ENCODE measurements at places on chromosomes 2 and 18.

GRCh38 chr2:197245829-197246804 is 64.5 kb downstream of the ANKRD44 start:
- no peak for DNase-seq

DNA sequence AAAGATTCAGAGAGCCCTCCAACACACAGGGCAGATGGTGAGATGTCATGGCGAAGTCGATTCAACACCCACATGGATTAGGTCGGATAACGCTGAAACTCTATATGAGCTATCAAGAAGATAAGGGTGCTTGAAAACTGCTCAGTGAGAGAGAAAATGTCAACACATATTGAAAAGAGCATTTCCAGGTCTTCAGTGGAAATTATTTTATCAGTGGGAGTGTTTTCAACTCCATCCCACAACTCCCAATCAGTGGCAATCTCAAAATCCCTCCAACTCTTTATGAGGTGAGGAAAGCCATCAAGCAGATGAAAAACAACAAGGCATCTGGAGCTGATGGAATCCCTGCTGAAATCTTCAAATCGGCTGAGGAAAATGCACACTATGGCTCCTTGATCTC is 104.5 kb upstream of the KLHL14 start:
- no peak for DNase-seq

GRCh38 chr2:132387126-132387525 is 29.5 kb upstream of the GPR39 start:
- no peak for DNase-seq

DNA sequence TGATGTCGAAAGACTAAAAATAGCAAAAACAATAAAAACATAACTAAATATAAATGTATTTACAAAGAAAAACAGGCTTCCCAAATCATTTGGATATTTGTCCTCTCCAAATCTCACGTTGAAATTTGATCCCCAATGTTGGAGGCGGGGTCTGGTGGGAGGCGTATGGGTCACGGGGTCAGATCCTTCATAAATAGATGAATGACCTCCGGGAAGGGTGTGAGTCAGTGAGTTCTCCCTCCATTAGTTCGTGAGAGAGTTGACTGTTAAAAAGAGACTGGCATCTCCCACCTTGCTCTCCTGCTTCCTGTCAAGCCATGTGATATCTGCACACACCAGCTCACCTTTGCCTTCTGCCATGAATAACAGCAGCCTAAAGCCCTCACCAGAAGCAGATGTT is 703.0 kb downstream of the TMEM182 start:
- DNase-seq, result no peak

- no peak for DNase-seq
These were observed 134.0 kb upstream of the SERTAD2 start for GRCh38 chr2:64787698-64788097.

GRCh38 chr2:132426656-132427055 is 10.1 kb downstream of the GPR39 start:
- DNase-seq, result no peak

DNA sequence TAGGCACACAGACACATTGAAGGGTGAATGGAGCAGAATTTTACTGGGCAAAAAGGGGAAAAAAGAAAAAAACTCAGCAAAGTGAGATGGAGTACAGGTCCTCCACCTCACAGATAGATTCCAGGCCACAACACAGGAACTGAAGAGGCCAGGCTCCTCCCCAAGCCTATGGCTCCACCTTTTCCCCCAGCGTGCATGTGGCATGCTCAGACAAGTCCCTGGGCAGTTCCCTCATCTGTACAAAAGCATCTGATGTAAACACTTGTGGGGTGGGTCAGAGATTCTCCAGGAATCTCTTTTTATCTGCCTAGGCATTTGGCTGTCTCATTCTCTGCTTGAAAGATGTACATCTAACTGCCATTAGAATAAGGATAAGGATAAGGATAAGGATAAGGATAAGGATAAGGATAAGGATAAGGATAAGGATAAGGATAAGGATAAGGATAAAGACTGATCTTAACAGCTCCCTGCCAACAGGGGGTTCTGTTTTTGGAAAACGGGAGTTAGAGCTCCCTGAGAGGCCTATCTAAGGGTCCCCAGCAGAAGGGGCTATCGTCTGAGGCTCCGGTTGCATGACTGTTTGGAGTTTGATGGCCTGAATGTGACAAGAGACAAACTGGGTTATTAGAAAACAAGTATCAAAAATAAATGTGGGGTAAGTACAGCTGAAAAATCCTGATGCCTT is 17.2 kb upstream of the ASXL3 start:
- no peak for DNase-seq

DNA sequence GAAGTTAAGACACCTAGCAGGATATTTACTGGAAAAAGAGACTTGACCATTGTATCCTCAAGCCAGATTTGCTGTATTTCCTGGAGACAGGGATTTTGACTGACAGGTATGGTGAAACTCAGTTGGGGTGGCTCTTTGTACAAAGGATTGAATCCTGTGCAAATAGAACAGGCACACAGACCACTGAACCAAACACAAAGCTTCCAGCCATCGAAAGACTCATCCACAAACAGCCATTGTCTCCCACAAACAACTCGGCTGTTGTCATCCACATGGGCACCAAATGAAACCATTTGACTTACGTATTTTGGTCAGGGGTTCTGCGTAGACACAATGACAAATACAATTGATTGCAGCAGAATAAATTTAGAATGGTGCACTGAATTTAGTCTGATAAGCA is 15.9 kb downstream of the RNF152 start:
- no peak for DNase-seq

DNA sequence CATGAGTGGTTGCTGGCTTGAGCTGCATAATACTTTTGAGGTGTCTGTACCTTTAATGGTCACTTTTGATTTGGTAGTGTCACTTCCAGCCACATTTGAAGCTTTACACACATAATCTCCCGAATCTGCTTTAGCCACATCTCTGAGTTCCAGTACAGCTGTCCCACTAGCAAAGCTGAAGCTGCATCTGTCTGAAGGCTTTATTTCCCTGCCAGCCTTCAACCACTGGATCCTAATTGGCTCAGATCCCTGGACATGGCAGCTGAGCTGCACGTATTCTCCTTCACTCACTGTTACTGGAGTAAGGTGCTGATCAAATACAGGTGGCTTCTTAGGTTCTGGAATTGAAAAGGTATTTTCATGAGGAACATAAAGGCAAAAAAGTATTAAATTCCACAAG is 99.7 kb downstream of the TTN start:
- no peak for DNase-seq

DNA sequence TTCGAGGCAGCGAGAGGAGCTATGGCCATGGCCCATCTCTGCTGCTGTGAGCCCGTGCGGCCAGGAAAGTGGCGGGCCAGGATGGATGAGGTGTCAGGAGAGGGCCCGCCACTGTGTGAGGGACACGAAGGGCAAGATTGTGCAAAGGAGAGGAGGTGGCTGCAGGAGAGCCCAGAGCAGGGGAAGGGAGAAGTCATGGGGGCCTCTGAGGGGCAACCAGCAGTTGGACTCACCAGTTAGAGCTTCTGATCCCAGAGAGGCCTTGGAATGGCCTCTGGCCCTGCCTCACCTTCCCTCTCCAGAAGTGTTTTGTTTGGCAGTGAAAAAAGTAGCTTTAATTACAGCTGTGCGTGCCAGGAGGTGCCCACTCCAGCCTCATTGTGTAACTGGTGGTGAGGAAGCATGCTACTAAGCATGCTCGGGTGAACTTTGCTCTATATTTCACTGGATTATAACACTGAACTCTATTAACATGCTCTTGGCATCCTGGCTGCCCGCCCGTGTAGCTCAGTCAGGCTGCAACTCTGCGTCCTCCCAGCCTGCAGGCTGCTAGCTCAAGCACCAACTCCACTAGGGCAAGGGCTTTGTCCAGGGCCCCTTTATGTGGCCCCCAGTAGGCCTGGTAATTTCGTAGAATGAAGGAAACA is 34.2 kb downstream of the IMPA2 start:
- DNase-seq, result no peak

GRCh38 chr2:237294460-237294859 is 119.5 kb downstream of the COL6A3 start:
- DNase-seq, result no peak

DNA sequence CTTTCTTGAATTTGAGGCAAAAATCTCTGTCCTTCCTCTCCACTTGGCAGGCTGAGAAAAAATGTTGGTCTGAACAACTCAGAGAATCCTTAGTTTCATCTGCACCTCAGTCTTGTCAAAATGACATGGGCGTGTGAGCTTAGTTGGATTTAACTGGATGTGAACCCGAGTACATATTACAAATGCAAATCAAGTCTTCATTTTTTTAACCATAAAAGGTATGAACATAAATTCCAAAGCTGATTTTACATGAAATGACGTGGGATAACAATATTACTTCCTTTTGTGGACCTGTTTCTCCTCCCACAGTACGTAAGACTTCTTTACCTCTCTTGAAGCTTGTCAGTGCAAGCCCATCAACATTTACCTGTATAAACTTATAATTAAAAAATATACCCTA is 32.6 kb upstream of the RND3 start:
- no peak for DNase-seq

- no peak for DNase-seq
These were observed 72.5 kb downstream of the GULP1 start for GRCh38 chr2:188364033-188364630.
